ENCODE measurements at places on chromosomes 11 and 22.

DNA sequence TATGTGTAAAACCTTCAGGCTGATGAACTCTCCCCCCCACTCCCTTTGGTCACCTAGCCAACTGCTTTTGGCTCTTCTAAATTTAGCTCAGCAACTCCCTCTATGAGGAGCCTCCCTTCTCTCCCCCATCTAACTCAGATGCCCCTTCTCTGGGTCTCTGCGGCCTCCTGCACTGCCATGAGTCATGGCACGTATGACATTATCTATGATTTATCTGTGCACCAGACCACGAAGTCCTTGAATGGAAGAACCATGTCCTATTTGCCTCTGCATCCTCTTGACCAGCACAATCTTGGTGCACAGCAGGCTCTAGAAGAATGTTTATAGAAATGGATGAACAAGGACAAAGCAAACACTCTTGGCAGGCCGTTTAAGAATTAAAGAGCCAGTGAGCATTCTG is 46.0 kb downstream of the RPL27A start:
- DNase-seq, result no peak

DNA sequence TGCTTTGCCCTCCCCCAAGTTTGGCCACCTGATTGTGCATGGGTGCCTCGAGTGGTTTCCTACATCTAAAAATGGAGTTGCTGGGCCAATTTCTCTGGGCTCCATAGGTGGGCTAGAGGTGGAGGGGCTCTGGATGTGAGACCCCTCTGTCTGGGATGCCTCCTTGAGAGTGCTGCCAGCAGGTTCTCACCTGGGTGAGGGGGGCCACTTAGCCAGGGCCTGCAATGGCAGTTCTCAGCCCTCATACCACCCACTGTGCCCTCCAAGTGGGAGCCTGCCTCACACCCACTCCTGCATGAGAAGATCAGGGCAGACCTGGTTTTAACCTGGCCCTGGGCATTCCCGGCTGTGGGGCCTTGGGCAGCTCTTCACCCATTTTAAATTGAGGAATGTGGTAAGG is 83.9 kb downstream of the CABIN1 start:
- no peak for DNase-seq

- no peak for DNase-seq
These were observed 53.4 kb upstream of the PARVG start for GRCh38 chr22:44127356-44127755.

DNA sequence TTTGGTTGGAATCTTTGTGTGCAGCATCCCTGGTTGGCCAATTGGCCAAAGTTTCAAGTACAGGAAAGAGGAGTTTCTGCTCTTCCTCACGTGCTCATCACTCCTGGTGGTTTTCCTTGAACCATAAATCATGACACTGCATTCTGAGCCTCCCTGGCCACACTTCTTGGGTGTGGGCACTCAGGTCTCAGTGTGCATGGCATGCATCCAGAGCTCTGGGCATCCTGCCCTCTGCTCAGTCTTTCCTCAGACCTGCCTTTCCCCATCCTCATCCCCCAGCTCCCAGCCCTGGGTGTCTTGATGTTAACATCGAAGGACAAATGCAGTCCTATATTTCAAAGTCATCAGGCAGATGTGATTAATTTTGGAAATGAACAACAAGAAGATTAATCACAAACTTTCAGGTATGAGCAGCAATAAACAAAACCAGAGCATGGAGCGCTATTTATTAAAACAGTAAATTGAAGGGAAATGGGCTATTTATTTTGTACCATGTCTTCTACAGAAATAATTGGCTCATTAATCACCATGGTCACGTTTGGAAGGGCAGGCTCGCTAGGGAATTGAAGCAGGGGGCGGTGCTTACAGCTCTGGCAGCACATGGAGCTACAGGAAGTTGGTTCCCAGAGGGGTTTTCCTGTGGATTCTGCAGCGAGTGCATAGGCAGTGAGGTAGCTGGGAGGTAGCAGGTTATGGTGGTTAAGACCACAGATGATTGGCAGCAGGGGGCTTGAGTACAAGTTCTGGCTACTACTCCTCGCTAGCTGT is 89.6 kb downstream of the CSNK2A3 start:
- DNase-seq, result no peak

GRCh38 chr11:133339495-133340140 is 192.7 kb downstream of the OPCML start:
- no peak for DNase-seq

DNA sequence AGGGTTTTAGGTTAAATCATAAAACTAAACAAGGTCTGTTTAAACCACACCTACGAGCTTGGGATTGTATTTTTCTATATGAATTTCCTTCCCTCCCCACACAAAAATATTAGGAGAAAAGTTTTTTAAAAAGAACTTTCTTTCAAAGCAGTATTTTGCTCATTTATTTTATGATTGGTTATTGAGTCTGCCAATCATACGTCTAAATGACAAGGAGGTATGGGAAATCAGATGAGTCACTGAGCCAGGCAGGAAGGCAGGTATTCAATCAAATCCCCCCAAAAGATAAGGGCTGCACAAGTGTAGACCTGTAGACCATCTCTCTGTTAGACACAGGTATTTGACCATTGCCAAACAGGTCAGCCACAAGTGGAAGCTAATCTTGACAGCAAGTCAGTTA is 440.1 kb upstream of the CCDC90B start:
- no peak for DNase-seq

GRCh38 chr22:22999523-22999922 is 70.8 kb upstream of the GNAZ start:
- DNase-seq, result no peak

Data from DND-41 (cell line).